ENCODE measurements at places on chromosomes 7 and 10. TPM values are rescaled to one million over a fixed set of nuclear protein-coding genes. Genes with fewer than 3 reads are reported as not detected.

GRCh38 chr10:4599471-4599870 lies 226.5 kb upstream of the AKR1E2 start:
- DNase-seq: no peak

DNA sequence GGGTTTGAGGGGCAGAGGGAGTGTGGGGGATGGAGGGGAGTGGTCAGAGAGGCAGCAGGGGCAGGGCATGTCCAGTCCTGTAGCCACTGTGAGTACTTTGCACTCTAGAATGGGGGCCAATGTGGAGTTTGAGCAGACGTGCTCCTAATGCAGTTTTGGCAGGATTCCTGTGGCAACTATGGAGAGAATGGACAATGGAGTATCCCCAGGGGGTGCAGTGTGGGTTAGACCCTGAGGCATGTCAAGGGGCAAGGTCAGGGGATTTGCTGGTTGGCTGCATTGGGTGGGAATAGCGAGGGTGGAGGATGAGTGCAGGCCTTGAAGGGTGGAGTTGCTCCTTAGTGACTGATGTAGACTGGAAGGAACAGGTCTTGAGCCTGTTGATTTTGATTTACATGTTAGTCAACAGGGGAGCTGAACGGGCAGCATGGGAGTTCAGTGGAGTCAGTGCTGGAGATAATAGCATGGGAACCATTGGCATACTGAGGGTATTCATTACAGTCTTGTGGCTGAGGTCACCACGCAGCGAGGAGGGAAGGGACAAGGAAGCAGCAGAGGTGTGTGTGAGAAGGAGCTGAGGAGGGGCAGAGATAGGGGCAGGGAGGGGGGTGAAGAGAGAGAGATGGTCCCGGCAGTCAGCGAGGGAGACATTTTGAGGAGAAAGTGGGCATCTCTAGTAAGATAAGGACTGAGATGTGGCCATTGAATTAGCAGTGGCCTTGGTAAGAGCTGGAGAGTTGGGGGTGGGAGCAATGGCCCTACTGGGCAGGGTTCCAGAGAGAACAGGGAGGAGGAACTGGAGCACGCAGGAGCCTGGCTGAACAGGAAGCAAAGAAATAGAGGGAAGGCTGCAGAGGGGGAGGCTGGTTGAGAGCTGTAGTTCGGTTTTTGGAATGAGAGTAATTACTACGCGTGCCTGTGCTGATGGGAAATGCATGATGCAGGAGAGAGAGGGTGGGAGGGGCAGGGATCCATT lies 112.7 kb downstream of the CCNY start:
- peak; percentile 80 for DNase-seq

FAM131B gene
- total RNA-seq: 0.14 TPM

- DNase-seq: no peak
Measured at GRCh38 chr10:3698312-3698711, 86.7 kb downstream of the KLF6 start.

MYO1G gene
- total RNA-seq: 6.7 TPM

PIK3CG gene
- total RNA-seq: 11.9 TPM

GRCh38 chr10:71258046-71258445 lies 45.7 kb downstream of the UNC5B start:
- DNase-seq: no peak

FGFBP3 gene
- 0.98 TPM for total RNA-seq

GRCh38 chr10:21693418-21693817 lies 159.4 kb downstream of the MLLT10 start:
- no peak for DNase-seq

GRCh38 chr7:44386139-44386913 lies 60.9 kb upstream of the CAMK2B start:
- DNase-seq: no peak

GRCh38 chr7:23712368-23713284 lies 2.6 kb downstream of the STK31 start:
- no peak for DNase-seq

DNA sequence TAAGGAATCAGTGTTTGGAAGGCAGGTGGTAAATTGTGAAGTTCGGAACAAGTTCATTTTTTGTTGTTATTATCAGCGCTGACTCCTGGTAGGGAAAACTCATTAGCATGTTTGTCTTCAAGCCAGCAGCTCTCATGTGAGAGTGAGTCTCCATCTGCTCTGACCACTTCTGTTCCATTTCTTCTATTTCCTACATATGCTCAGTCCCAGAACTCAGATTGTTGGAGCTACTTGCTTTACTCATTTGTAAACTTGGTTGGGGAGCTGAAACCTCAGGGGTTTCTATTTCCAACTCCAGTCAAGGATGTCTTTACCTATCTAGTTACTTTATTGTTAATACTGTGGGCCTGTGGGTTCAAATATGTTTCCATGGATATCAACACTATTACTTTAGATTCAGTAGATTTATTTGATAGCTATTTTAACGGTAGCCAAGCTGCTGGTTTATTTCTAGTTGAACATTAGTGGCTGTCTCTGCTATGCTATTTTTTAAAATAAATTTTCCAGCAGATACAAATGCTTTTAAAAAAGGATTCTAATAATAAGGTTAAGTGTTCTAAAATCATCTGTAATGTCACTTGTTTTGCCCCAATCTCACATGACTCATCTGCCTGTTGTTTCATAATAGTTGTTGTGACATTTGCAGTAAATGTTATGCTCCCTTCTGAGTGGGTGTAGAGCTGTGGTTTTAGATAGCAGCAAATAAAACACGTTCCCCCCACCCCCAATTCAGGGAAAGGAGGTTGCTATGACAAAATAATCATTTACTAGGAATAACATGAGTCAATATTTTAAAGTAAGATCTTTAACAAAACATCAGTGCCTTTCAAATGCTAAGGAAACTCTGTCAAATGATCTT lies 143.3 kb downstream of the HDAC9 start:
- peak; percentile 48 for DNase-seq

- DNase-seq: no peak
Measured at GRCh38 chr10:67790534-67791408, 47.2 kb downstream of the DNAJC12 start.

- no peak for DNase-seq
Measured at GRCh38 chr7:102943423-102944169, 30.8 kb downstream of the LRRC17 start.

ADCYAP1R1 gene
- total RNA-seq: 0.22 TPM

- DNase-seq: no peak
Measured at GRCh38 chr7:143050931-143051330, 1.2 kb upstream of the OR6V1 start.

- DNase-seq: no peak
Measured at GRCh38 chr7:25656581-25657026, 428.3 kb upstream of the NPVF start.

- no peak for DNase-seq
Measured at GRCh38 chr7:36527549-36527913, 137.9 kb downstream of the ANLN start.

- DNase-seq: peak; percentile 26
Measured at GRCh38 chr7:28808796-28809533, 149.2 kb downstream of the TRIL start.

GRCh38 chr10:131179361-131179760 lies 132.2 kb downstream of the TCERG1L start:
- peak; percentile 37 for DNase-seq

STEAP2 gene
- 9.5 TPM for total RNA-seq

GRCh38 chr7:151007469-151007898 lies 16.7 kb downstream of the NOS3 start:
- DNase-seq: no peak

DNA sequence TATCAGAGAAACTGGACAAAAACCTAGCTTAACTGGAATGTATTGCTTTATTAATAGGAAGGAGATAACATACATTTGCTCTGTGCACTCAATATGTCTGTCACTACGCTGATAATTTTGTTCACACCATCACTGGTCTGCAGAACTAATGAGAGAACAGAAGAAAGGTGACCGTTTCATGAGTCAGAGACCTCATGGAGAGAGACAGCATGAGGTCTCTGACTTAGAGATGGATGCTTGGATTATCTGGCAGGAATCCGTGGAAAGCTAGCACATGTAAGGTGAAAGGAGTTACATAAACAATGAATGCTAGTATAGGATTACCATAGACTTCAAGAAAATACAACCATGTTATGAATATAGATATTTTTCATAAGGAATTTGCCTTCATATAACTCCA lies 947.3 kb downstream of the IPMK start:
- no peak for DNase-seq

- peak; percentile 69 for DNase-seq
Measured at GRCh38 chr10:125514206-125515162, 168.5 kb downstream of the TEX36 start.

GRCh38 chr10:1050145-1050544 lies 1.2 kb upstream of the IDI1 start:
- DNase-seq: no peak

DNA sequence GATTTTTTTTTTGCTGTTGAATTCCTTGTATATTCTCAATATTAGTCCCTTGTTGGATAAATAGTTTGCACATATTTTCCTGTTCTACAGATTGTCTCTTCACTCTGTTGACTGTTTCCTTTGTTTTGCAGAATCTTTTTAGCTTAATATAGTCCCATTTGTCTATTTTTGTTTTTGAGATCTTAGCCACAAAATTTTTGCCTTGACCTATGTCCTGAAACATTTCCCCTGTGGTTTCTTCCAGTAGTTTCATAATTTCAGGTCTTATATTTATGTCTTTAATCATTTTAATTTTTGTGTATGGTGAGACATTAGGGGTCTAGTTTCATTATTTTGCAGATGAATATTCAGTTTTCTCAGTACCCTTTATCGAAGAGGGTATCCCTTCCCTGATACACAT lies 92.7 kb downstream of the LANCL2 start:
- no peak for DNase-seq

MMRN2 gene
- 20.9 TPM for total RNA-seq

DNA sequence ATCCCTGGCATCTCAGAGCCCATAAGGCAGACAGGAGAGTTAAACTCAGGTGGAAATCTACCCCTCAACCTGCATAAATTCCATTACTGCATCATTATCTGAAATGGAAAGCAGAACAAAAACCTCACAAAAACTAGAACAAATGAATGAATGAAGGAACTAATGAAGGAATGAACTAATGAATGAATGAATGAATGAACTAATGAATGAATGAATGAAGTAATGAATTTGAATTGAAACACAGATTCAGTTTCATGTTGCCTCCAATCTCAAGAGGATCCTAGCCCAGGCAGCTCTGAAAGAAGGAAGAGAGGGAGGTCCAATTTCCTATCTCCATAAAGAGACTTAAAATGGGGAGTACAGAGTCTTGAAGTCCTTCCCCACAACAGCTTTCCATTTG lies 1.9 kb upstream of the UCN3 start:
- DNase-seq: no peak

NUTM2B gene
- total RNA-seq: 0.69 TPM

DNA sequence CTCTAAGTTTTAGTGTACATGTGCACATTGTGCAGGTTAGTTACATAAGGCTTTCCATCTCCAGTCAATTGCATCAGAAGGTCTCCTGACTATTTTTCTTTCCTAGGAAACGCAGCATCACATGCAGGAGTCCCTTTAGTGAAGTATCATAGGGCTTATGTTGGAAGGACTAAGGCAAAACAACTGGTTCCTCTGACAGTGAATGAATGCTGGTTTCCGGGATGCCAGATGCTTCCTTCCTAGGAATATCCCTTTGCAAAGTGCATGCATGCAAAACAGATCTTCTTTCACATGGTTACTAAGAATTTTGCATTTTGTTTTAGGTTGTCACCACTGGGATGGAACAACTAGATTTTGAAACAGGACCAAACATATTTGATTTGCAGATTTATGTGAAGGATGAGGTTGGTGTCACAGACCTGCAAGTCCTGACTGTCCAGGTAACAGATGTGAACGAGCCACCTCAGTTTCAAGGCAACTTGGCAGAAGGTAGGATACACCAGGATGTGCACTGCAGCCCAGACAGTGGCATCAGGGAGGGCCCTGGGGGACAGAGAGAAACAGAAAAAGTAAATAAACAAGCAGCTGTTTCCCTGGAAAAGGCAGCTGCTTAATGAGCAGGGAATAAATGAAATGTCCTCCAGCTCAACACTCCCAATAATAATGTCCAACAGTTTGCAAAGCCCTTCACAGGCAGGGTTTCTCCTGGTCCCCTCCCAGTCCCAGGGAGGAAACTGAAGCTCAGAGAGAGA lies 17.8 kb downstream of the CDHR3 start:
- DNase-seq: no peak

GRCh38 chr10:7161484-7162250 lies 249.2 kb downstream of the SFMBT2 start:
- DNase-seq: no peak

- no peak for DNase-seq
Measured at GRCh38 chr7:27746978-27747377, 7.0 kb downstream of the TAX1BP1 start.

GRCh38 chr7:74253835-74254128 lies 417 bp downstream of the RFC2 start:
- DNase-seq: no peak

ADAMTS14 gene
- not detected for total RNA-seq

- DNase-seq: peak; percentile 88
Measured at GRCh38 chr7:137882261-137882668, 35.5 kb upstream of the DGKI start.

PEX1 gene
- total RNA-seq: 27.7 TPM

DNA sequence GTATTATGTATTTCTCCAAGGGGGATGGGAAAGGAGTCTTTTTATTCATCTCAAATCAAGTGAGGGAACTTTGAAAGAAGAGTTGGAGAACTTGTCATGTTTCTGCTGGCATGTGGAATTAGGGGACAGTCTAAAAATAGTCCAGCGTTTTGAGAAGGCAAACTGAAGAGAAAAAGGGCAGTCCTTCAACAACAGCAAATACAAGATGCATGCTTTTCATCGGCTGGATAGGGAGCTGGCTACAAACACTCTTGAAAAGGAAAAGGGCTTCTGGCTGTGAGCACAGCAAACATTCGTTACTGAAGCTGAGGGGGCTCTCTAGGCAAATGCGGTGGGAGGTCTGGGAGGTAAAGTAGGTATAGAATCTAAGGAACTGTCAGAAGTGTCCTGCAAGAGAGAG lies 91.9 kb downstream of the AHR start:
- DNase-seq: no peak

ZRANB1 gene
- total RNA-seq: 24.8 TPM

ANKRD30A gene
- total RNA-seq: not detected

DNA sequence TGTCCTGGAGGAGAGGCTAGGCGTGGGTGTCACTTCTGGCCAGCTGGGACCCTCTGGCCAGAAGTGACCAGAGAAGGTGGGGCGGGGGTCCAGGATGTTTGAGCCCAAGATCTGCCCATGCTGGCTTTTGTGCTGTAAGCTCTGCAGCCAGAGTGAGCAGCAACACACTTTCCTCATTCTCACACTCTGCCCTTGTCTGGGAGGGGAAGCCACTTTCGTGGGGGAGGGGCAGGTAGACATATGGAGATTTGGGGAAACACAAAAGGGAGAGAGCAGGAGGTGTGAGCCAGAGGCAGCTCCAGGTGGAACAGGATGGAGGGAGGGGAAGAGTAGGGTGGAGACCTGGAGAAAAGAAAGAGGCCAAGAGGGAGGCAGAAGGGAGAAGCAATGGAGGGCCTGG lies 31.5 kb upstream of the ADCYAP1R1 start:
- DNase-seq: no peak

- no peak for DNase-seq
Measured at GRCh38 chr7:64774204-64774842, 19.9 kb upstream of the ZNF138 start.

PON3 gene
- 1.7 TPM for total RNA-seq

- no peak for DNase-seq
Measured at GRCh38 chr7:29009947-29010346, 51.8 kb upstream of the TRIL start.

GPC2 gene
- 4.3 TPM for total RNA-seq
